Naive B cell (primary cell): ENCODE measurements at places on chromosomes 3 and 15. TPM values are rescaled to one million over a fixed set of nuclear protein-coding genes. Genes with fewer than 3 reads are reported as not detected.
A peak's percentile ranks its signal among the peaks of the same experiment; 100 is the strongest.

- peaks cover 60% of the 10 kb centered on the region for H3K27me3 ChIP-seq
- DNase-seq = no peak
- H3K36me3 ChIP-seq = peaks cover 8% of the 10 kb centered on the region
- H3K4me1 ChIP-seq = no peaks in the 10 kb centered on the region
- no peak overlapping the region for H3K27ac ChIP-seq
Observed at GRCh38 chr3:127911421-127911931, 3.6 kb upstream of the KBTBD12 start.

DNA sequence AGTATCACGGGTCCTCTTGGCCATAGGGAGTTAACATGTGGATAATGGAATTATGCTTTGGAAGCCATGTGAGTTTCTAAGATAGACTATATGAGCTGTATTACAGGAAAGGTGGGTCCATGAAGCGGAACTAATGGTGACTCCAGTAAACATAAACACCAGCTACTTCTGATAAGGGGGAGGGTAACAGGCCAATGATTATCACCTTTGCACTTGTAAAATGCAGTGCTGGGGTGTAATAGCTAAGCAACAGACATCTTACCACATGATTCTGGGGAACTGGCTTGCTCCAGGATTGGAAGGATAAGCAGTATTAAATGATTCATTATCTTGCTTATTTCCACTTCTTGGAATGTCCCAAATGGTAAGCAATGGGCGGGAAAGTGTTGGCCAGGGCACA, 61.4 kb upstream of the CD47 start:
- DNase-seq = no peak
- no peak overlapping the region for H3K27ac ChIP-seq
- no peaks in the 10 kb centered on the region for H3K27me3 ChIP-seq
- peaks cover 29% of the 10 kb centered on the region for H3K4me1 ChIP-seq

DNA sequence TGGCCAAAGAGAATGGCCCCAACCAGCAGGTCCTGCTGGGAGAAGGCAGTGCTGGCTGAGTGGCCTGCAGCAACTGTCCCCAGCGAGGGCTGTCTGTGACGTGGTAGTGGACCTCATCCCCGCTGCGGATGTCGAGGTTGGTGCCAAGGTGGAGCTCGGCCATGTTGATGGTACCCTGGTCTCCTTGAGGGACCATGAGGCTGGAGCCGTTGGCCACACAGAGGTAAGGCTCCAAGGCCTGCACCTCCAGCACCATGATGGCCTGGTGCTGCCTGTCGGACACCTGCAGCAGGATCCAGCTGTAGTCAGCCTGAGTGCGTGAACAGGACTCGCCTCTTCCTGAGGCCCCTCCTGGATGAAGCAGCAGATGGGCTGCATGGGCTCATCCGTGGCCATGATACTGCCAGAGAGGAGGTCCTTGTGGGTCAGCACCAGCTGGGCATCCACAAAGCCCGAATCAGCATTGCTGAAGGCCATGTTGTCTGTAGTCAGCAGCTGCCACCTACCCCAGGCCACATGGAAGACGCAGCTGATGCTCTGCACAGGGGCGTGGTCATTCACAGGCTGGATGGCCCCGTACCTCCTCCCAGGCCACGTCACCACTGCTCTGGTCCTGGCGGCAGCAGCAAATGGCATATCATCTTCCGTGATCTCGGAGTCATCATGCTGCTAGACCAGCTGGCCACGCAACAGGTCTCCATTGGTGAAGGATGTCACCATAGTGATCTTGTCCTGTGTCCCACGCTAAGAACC, 167.5 kb downstream of the GOLGA6L4 start:
- H3K36me3 ChIP-seq = no peaks in the 10 kb centered on the region
- no peak overlapping the region for H3K27ac ChIP-seq
- no peak overlapping the region for H3K4me3 ChIP-seq
- no peak for DNase-seq
- no peaks in the 10 kb centered on the region for H3K27me3 ChIP-seq

SERPINI2 gene
- polyA plus RNA-seq = not detected

DNA sequence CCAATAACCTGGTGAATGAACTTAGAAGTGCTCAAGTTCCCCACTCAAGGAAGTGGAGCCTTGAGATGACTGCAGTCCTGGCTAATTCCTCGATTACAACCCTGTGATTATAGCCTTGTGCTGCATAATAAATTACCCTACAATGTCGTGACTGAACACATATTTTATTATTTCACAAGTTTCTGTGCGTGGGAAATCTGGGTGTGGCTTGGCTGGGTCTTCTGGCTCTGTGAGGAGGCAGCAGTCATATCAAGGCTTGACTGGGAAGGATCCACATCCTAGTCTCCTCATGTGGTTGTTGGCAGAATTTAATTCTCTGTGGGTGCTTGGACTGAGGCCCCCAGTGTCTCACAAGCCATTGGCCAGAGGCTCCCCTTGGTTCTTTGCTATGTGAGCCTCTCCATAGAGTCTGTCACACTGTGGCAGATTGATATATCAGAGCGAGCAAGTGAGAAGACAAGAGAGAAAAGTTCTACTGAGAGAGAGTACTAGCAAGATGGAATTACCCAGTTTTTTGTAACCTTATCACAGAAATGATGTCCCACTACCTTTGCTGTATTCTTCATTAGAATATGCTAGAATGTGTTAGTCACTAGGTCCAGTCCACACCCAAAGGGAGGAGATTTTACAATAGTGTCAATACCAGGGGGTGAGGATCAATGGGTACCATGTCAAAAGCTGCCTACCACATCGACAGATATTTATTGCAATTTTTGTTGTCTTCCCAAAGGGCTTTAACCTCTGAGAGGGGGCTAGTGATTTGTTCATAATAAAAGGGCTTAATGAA, 102.8 kb upstream of the TBC1D5 start:
- no peak overlapping the region for H3K4me3 ChIP-seq
- peaks cover 5% of the 10 kb centered on the region for H3K4me1 ChIP-seq
- H3K27me3 ChIP-seq = no peaks in the 10 kb centered on the region

- no peaks in the 10 kb centered on the region for H3K36me3 ChIP-seq
- H3K4me3 ChIP-seq = no peak overlapping the region
- H3K27me3 ChIP-seq = peaks cover 5% of the 10 kb centered on the region
- no peak for DNase-seq
- H3K4me1 ChIP-seq = no peaks in the 10 kb centered on the region
Observed at GRCh38 chr3:67171841-67172240, 173.7 kb downstream of the KBTBD8 start.

PRKCI gene
- polyA plus RNA-seq = 5.0 TPM

SLC51B gene
- not detected for polyA plus RNA-seq

GRCh38 chr3:194485881-194486539, 792 bp downstream of the ATP13A3 start:
- DNase-seq = peak; percentile 64
- H3K27me3 ChIP-seq = no peaks in the 10 kb centered on the region
- peaks cover 44% of the 10 kb centered on the region for H3K4me1 ChIP-seq
- H3K4me3 ChIP-seq = peak overlapping the region; percentile 85

TPRG1 gene
- not detected for polyA plus RNA-seq

- no peaks in the 10 kb centered on the region for H3K4me1 ChIP-seq
- H3K36me3 ChIP-seq = no peaks in the 10 kb centered on the region
- H3K4me3 ChIP-seq = no peak overlapping the region
- no peak overlapping the region for H3K27ac ChIP-seq
Observed at GRCh38 chr3:148873270-148873927, 8.3 kb downstream of the CPA3 start.

DNA sequence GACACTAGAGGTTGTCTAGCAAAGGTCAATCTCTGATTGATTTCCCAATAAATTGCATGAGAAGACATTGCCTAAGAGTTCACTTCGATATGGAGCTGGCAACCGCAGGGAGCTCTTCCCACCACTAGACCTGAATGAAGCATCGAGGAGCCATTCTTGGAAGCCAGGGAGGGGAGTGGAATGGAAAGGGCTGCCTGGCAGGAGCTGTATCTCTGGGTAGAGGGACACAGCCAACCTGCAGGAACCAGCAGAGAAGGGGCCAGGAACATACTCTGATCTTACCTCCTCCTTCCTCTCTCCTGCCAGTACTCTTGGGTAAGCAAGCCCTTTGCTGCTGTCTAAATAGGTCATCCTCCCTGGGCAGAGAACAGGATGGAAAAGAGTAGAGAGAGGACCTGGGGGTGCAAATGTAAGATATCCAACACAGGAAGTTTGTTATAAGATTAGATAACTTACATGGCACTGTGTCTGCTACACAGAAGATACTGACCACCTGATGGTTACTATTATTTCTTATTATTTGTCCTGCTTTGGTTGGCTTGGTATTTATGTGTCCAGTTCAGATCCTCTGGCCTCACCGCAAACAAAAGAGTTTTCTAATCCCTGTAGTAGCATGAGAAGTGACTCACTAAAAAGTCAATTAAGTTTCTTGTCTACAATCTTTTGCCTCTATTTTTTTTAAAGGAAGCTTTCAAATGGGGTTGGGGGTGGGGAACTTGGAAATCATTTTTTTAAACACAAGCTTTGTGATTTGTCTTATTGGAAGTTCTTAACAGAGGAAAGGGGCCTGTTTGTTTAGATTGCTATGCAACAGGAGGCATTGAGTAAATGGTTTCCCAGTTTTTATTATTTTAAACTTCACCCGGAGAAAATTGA, 156.7 kb upstream of the TSC22D2 start:
- no peak for DNase-seq
- H3K36me3 ChIP-seq = no peaks in the 10 kb centered on the region
- peaks cover 19% of the 10 kb centered on the region for H3K27me3 ChIP-seq
- H3K27ac ChIP-seq = no peak overlapping the region
- no peaks in the 10 kb centered on the region for H3K4me1 ChIP-seq

GRCh38 chr15:98146031-98146820, 185.7 kb downstream of the ARRDC4 start:
- peaks cover 16% of the 10 kb centered on the region for H3K4me1 ChIP-seq
- peaks cover 16% of the 10 kb centered on the region for H3K27me3 ChIP-seq
- H3K27ac ChIP-seq = peak overlapping the region; percentile 1
- no peak for DNase-seq
- no peaks in the 10 kb centered on the region for H3K36me3 ChIP-seq

DNA sequence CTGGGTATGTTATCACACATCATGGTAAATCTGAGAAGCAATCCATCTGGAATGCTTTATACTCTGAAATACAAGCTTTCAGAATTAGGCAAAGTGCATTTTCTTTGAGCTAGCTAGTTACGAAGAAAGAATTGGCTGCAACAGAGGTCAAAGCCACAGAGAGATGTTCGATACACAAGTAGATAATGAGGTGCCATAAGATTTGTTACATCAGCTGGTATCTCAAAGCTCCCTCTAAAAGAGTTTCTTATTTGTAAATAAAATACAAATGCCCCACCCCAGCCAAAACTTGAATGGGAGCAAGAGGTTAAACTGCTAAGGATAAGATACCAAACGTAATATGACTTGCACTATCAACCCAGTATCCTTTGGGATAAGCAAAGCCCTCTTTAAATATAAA, 84.0 kb upstream of the SLCO3A1 start:
- H3K4me1 ChIP-seq = no peaks in the 10 kb centered on the region
- no peaks in the 10 kb centered on the region for H3K27me3 ChIP-seq
- no peak overlapping the region for H3K4me3 ChIP-seq
- H3K27ac ChIP-seq = no peak overlapping the region
- no peaks in the 10 kb centered on the region for H3K36me3 ChIP-seq

- H3K36me3 ChIP-seq = no peaks in the 10 kb centered on the region
- no peak for DNase-seq
- H3K4me1 ChIP-seq = no peaks in the 10 kb centered on the region
- H3K27me3 ChIP-seq = peaks cover 4% of the 10 kb centered on the region
Observed at GRCh38 chr3:153070511-153070868, 91.5 kb upstream of the RAP2B start.

DNA sequence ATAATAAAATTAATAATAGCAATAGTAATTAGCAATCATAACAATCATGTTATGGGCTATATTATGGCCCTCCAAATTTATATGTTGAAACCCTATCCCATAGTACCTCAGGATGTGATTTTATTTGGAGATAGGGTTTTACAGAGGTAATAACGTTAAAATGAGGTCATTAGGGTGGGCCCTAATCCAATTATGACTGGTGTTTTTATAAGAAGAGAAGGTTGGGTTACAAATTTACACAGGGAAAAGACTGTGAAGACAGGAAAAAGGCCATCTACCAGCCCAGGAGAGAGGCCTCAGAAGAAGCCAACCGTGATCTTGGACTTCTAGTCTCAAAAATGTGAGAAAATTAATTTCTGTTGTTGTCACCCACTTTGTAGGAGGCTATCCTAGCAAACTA, 353.1 kb downstream of the CHL1 start:
- no peak overlapping the region for H3K27ac ChIP-seq
- no peaks in the 10 kb centered on the region for H3K27me3 ChIP-seq
- no peak overlapping the region for H3K4me3 ChIP-seq
- DNase-seq = no peak

DNA sequence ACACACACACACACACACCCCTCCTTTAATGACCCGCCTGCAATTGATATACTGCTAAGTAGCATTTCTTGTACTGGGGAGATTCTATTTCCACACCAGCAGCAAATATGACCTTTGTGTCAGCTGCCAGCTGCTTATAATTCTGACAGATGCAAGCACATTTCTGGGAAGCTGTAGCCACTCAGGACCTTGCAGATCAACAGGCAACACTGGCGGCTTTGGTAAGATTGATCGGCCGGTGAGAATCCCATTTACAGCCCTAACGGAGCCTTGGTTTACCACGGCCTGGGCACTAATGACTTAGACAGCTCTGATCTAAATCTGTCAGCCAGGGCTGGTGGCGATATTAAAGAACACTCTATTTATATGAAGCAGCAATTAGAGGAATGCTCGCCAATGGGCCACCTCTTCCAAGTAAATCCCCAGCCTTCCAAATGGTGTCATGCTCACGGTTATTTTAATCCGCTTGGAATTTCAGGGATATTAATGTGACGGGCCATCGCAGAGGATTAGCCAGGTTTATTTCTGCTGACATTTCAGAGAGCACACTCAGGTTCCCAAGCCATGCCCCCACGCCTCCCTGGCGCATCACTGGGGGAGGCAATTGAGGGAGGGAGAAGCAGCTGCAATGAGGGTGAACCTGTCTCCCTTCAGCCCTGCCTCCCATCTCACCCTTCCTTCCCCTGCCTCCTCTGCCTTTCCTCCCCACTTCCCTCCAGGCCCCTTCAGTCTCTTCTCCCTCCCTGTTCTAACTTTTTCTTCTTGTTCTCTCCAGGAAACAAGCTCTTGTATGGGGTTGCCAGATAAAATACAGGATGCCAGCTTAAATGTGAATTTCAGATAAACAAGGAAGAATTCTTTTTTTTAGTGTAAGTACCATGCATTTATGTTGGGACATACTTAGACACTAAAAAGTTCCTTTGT, 287.0 kb downstream of the TLE3 start:
- DNase-seq = no peak
- peaks cover 14% of the 10 kb centered on the region for H3K4me1 ChIP-seq
- no peaks in the 10 kb centered on the region for H3K36me3 ChIP-seq
